ENCODE measurements at places on chromosomes 1 and 21.

DNA sequence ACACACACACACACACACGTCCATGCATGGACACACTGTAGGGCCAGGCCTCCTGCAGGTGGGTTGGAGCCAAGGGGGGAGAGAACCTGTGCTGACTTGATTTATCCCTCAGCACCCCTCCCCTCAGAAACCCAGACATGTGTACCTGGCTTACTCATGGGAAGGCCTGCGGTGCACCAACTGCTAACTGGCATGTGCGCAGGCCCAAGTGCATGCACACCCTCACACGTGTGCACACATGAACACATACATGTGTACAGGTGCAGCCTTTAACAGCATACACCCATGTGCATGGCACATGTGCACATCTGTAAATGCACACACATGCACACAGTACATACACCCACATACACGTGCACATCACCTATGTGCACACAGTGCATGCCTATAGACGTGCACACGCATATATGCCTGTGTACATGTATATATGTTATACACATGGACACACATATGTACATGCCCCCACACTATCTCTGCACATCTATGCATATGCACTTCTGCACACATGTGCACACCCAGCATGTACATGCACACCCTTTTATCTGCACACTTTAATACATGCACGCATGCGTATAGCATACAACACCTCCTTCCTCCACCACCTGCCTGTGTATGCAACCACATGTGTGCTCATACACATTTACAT lies 67.5 kb downstream of the TRIM11 start:
- no peak for DNase-seq

DNA sequence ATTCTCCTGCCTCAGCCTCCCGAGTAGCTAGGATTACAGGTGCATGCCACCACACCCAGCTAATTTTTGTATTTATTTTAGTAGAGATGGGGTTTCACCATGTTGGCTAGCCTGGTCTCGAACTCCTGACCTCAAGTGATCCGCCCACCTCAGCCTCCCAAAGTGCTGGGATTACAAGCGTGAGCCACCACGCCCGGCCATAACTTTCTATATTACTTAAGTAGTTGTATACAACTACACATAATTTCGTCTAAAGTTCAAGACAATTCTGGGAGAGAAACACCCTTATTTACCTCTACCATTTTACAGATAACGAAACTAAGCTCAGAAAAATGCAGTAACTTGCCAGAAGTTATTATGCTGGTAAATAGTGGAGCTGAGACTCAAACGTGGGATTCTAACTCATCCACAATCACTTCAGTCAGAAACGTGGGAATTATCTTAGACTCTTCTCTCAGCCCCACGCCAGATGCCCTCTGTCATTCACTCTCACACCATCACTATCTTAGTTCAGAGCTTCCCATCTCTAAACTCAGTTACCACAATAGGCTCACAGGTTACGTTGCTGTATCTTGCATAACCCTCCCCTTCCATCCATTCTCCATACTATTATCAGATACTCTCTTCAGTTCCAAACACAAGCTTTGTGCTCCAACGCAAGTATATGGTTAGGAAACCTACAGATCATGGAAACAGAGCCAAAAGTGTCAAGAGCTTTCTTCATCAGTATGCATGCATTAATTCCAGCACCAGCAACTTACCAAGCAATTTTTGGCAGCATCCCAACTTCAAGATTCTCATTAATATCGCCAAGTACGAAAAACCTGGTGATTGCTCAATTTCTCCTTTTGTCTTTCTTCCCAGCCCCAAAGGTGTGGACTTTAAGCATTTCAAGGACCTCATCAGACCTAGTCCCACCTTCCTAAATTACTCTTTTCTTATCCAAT lies 69.3 kb downstream of the RERE start:
- no peak for DNase-seq

GRCh38 chr1:33178836-33179439 lies 2.9 kb downstream of the TRIM62 start:
- DNase-seq, result no peak

DNA sequence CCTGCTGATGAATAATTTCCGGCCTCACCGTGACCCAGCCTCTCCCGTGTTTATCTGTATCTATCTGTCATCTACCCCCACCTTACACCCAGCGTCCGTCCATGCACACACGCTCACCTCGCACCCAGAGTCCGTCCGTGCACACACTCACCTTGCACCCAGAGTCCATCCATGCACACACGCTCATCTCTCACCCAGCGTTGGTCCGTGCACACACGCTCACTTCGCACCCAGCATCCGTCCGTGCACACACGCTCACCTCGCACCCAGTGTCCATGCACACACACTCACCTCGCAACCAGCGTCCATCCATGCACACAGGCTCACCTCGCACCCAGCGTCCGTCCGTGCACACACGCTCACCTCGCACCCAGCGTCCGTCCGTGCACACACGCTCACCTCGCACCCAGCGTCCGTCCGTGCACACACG lies 25.0 kb upstream of the COL18A1 start:
- DNase-seq, result no peak

DNA sequence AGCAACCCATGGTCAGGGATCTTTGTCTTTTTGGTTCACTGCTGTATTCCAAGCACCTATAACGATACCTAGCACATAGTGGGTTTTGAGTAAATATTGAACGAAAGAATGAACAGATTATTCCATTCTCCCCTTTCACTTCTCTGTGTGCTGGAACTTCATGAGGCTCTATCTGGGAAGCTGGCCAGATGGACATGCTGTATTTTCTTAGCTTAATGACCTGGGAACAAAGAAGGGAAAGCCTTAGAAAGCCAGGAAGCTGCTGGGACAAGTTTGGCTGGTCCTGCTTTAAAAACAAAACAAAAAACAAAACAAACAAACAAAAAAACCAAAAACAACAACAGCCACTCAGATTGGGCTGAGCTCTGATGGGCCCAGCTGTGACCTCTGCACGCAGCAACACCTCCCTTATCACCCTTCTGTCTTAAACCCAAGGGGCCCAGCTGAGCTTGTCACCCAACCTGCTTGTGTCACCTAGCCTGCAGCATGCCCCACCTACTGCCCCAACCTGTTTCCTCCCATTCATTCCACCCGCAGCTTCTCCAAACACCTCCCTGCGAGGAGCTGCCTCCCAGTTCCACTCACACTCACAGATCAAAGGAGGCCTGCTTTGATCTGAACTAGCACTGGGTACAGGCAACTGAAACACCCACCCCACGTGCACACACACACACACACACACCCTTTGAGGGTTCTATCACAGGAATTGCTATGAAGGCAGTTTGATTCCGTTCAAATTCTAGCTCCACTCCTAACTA lies 37.1 kb downstream of the SLC30A1 start:
- no peak for DNase-seq

GRCh38 chr1:34164771-34165391 lies at the start of gene CSMD2:
CSMD2 (minus strand) TSS chr1:34165230; CDS start chr1:34165097, 133 bp downstream.
- DNase-seq, result no peak

DNA sequence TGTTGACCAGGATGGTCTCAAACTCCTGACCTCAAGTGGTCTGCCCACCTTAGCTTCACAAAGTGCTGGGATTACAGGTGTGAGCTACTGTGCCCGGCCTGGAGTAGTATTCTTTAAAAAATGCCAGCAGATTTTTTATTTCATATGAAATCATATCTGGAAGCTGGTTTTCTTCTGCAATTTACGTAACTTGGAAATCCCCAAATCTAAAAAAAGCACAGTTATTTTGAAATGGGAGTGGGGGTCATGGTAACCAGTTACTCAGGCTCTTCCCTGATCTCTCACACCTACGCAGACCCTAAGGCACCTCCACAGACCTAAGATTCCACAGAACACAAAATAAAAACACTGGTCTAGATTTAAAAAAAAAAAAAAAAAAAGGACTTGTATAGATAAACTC lies 219.8 kb downstream of the DAB1 start:
- no peak for DNase-seq

DNA sequence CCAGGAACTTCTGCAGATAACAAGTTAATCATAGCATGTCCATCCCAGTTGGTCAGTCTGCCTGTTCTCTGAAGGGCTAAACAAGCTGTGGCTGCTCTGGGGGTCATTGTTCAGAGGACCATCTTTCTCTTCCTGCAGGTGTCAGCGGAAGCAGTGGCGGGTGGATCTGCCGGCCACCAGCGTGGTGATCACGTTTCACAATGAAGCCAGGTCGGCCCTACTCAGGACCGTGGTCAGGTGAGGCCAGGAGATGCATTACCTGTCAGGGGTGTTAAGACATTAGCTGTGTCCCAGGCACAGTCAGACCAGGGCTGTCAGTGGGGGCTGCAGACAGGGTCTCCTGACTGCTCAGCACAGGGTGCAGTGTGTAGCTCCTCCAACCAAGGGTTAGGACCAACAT lies 168.8 kb downstream of the GALNT2 start:
- DNase-seq, result no peak

DNA sequence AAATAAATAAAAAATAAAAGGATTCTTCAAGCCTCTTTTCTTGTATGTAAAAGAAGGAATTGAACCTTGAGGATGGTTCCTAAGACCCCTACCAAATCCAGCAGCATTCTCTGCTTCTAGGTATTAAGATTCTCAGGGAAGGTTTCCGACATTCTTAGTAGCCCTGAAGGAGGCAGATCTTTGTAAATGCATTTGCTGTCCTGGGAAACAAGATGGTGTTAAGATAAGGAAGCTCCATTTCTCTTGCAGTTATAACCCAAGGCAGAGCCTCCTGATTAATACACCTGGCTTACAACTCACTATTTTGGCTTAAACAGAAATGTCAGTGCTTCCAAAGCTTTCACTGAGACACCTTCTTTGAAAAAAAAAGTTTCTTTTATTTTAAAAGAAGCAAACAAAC lies 393.8 kb downstream of the DISC1 start:
- no peak for DNase-seq

GRCh38 chr1:223331929-223332328 lies 32.0 kb downstream of the SUSD4 start:
- DNase-seq, result no peak

GRCh38 chr1:105874621-105875020 lies 1181.9 kb upstream of the PRMT6 start:
- no peak for DNase-seq

DNA sequence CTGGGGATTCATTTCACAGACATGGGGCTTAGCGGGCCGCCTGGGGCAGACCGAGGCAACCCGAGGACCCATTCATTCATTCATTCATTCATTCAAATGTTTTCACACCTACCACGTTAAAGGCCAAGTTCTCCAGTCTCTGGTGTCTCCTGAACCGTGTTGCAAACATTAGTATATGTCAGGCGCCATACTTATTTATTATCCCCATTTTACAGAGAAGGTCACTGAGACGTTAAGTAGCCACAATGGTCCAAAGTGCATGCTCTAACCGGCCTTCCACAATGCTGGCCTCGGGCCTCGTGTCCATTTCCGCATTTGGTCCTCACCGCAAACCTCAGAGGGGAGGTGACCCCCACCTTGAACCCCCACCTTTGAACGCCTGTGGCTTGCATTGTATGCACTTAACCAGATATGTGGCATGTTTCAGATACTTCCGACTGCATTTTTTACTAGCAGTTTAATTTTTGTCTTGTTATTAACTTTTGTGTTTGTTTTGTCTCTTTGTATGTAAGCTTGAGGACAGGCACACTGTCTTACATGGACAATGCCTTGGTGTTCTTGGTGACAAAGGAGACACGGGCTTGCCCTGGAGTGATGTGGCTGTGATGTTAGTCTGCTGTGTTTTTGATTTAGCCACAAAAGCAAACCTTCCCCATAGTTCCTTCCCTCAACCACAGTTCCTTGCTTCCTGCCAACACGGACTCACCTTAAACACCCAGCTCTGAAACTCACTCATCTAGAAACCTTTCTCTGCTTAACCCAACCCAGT lies 1.2 kb upstream of the IFFO2 start:
- DNase-seq, result no peak

DNA sequence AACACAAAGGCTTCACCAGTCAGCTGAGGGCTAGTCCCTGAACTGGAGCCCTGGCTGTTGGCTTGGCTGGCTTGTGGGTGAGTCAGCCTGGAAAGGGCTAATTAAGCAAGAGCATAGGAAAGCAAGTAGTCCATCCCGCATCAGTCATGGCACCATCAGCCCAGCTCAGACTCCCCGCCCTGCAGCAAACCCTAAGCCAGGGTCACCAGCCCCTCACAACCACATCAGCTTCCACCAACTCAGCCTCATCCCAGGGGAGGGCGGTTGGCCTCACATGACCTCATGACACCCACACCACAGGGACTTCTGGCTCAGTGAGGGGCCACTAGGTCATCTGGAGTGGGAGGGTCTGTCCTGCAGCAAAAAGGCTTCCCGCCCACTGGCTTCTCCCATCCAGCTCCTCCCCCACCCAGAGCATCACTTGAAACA lies 7.0 kb upstream of the SPATC1L start:
- DNase-seq, result no peak

Data from T-helper 2 cell treated with Interferon-gamma antibody and Interleukin-4, amounts not matched to agents 5 μg/mL and 100 μg/mL, for 36 hours (primary cell).